Omental fat pad (tissue), 4 donors: ENCODE measurements at places on chromosomes 7 and 10. TPM values are rescaled to one million over a fixed set of nuclear protein-coding genes. Genes with fewer than 3 reads are reported as not detected.

CDNF gene
- 1.4 TPM for total RNA-seq

GRCh38 chr7:55006499-55006898 lies 12.3 kb upstream of the EGFR start:
- DNase-seq = no peak

GRCh38 chr10:84862551-84862950 lies 534.2 kb downstream of the CCSER2 start:
- DNase-seq = no peak

- no peak for DNase-seq
These were observed 43.2 kb downstream of the VKORC1L1 start for GRCh38 chr7:65915921-65916657.
